Astrocyte of the hippocampus (primary cell): ENCODE measurements at places on chromosomes 16 and 17.

DNA sequence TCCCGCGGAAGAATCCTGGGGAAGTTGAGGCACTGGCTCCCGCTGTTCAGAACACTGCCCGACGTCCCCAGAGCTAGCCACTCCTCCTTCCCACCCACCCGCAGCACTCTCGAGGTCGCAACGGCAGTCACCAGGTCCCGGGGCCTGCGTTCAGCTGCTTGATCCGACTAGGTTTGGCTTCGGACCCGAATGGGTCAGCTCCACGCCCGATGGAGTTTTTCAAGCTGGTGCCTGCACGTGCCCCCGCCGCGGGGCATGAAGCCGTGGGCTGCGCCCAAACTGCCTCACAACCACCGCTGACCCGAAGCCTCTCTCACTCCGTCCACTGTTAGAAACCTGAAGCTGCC, 12.4 kb upstream of the ODF4 start:
- no peak for DNase-seq

DNA sequence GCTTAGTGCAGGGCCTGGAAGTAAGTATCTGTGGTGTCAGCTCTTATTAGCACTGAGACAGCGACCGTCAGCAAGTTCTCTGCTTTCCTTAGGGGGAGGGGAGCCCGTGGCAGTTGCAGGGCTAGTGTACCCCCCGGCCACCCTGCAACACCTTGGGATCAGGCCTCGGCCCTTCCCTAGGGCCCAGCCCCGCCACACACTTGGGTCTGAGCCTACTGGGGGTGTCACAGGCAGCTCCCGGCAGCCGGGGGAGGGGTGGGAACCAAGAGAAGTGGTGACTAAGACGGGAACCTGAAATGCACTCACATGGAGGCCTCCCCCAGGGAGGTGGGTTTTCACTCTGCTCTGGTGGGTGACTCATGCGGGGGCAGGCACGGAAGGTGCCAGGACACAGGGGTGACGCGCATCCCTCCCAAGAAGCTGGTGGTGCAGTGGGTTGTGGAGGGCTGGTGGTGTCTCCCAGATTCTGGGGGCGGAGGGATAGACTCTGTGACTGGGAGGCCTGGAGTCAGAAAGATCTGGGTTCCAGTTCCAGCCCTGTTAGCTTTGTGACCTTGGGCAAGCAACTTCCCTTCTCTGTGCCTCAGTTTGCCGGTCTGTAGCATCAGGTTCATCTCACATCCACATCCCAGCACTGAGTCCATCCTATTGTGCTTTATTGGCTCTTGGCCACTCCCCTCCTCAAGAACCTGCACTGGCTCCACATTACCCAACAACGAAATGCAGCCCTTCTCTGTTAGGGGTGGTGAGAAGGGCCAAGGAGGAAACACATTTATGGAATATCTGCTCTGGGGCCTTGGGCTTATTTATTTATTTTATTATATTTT, 44.5 kb downstream of the LAT start:
- peak; percentile 96 for DNase-seq

GRCh38 chr17:334974-335481, 17.6 kb downstream of the RPH3AL start:
- DNase-seq: no peak

GRCh38 chr16:68526143-68526781, 12.8 kb upstream of the ZFP90 start:
- no peak for DNase-seq

- no peak for DNase-seq
These were observed 79.0 kb downstream of the C16orf78 start for GRCh38 chr16:49452578-49452977.

DNA sequence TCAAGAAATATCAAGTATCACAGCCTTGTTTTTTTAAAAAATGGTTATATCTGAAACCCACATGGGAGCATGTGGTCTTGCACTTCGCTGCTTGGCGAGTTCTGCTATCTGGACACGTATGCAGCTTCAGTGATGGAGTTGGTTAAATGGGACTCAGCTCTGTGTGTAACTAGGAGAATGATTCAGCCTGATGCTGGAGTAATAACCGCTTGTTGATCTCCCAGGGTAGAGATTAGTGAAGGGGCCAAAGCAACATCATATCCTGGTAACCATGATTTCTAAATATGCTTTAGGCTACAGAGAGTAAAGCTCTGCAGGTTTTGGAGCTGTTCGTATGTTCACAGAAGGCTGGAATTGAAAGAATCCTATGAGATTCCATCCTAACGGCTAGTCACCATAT, 63.2 kb downstream of the IQCK start:
- DNase-seq: no peak

GRCh38 chr17:80918731-80919130, 72.9 kb upstream of the CHMP6 start:
- DNase-seq: no peak

DNA sequence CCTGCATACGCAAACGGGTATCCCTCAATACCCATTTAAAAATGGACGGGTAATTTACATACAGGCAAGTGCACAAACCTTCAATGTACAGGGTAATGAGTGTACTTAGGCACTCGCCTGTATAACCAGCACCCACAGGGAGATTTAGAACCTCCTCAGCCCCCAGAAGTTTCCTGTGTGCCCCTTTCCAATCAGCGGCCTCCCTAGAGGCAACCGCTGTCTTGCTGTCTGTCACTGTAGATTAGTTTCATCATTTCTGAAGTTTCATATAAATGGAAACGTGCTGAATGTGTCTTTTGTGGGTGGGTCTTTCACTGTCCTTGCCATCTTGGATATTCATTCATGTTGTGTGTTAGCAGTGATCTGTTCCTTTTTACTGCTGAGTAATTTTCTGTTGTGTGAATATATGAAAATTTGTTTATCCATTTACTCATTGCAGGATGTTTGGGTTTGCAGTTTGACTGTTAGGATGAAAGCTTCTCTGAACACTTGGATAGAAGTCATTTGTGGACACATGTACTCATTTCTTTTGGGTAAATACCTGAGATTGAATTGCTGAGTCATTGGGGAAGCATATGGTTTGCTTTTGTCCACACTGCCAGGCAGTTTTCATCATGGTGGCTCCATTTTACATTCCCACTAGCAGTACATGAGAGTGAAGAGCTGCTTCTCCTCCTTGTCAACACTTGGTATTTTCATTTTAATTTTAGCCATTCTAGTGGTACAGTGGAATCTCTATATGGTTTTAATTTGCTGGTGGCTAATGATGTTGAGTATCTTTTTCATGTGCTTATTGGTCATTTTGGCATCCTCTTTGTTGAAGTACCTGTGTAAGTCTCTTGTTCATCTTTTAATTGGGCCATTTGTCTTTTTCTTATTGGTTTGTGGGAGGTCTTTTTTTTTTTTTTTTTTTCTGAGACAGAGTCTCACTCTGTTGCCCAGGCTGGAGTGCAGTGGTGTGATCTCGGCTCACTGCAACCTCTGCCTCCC, 2.1 kb upstream of the ADCY7 start:
- DNase-seq: no peak

GRCh38 chr16:31201582-31202413, 762 bp downstream of the PYCARD start:
- peak; percentile 39 for DNase-seq

DNA sequence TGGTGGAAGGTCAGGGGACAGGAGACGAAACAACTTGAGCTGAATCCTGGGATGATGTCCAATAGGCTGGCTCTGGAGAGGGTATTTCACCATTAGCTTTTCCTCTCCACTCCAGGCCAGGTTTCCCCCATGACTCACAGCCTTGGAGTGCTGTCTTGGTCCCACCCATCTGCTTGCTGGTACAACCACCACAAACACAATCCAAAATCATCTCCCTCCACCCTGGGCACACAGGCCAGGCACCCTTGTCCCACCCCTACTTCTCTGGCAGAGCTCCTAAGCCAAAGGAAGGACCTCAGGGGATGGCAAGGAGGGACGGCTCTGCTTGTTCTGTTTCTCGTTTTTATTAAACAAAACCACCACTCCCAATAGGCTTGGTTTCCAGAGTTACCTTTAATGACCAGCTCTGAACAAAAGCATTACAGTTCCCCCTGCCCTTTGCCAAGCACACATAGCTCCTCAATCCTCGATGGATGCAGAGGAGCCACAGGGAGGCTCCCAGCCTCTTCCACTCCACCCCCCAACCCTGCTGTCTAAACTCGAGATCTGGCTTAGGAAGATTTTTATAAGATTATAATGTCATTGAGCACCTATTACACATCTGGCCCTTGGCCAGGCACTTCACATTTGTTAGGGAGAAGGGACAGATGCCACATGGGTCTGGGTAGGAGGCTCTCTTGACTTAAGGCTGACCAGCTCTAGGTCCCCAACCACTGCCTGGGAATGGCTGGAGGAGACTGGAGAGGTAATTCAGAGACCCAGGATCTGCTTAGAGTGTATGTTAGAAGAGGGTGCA, 13.3 kb downstream of the CAVIN1 start:
- peak; percentile 88 for DNase-seq

- no peak for DNase-seq
These were observed 12.2 kb upstream of the LPCAT2 start for GRCh38 chr16:55496509-55497145.

DNA sequence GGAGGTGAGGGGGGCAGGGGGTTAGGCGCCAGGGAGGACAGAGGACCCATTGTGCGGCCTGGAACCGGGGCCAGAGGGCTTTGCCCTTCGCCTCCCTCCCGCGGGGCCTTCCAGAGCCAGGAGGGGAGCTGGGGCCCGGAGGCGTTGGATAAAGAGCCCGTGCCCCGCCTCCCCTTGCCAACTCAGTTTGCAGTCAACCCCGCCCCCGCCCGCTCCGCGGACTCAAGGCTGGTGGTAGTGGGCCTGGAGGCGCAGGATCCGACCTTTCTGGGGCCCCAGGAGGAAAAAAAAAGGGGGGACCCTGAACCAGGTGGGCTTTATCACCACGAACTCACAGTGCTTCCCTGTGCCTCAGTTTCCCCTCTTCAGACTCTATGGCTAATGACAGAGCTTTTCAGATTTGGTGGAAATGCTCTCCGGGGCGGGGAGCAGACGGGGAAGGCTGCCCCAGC, 2.0 kb upstream of the SPHK1 start:
- peak; percentile 62 for DNase-seq

DNA sequence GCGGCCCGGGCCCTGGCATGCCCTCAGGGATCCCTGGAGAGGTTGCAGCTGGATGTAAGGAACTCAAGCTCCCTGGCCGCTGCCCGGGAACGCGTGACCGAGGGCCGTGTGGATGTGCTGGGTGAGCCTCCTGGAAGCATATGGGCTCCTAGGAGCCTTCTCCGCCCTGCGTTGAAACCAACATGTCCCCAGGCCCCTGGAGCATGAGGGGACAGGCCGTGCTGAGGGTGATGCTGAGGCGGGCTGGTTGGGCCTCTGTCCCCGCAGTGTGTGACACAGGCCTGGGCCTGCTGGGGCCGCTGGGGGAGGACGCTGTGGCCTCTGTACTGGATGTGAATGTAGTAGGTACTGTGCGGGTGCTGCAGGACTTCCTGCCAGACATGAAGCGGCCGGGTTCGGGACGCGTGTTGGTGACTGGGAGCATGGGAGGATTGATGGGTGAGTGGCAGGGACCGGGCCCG, 5.7 kb upstream of the HSD17B1 start:
- no peak for DNase-seq

GRCh38 chr16:87380881-87381280, 2.7 kb downstream of the FBXO31 start:
- DNase-seq: peak; percentile 39

DNA sequence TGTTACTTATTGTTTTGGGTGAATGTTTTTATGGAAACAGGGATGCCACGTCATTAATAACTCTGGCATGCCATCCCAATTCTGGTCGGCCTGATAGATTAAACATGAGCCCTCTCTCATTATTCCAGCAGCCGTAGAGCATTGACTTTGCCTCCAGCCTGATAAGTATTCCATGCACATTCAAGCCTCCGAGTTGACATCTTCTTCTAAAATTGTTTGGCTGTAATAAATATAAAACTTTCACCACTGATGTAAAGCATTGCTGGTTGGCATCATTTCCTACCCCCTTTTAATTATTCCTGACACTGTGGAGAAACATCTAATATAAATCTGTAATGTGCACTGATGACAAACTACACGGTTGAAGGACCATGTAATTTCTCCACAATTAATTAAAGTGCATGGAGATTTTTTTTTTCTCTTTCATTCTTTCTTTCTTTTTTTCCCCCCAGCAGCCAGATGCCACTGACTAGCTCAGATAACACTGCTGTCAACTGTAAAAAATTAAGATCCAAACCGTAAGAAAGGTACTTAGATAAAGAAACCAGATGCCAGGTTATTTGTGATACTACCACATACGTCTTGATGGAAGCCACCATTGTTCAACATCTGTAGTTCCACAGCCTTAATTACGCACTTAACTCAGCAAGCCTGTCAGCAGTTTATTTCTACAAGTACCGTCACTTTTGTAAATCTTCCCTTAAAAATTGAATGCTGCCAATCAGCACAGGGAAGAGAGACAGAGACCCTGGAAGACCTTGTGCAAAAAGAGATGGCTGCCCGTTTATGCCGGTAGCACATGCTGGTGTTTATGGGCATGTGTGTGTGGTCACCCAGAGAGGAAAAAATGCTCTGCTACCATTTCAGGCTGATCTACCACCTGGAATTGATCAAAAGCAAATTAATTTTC, 237.7 kb downstream of the IRX3 start:
- DNase-seq: no peak

GRCh38 chr17:14776791-14777190, 475.9 kb downstream of the HS3ST3B1 start:
- DNase-seq: peak; percentile 52

- no peak for DNase-seq
These were observed 34.7 kb upstream of the POLR3E start for GRCh38 chr16:22262460-22262859.

DNA sequence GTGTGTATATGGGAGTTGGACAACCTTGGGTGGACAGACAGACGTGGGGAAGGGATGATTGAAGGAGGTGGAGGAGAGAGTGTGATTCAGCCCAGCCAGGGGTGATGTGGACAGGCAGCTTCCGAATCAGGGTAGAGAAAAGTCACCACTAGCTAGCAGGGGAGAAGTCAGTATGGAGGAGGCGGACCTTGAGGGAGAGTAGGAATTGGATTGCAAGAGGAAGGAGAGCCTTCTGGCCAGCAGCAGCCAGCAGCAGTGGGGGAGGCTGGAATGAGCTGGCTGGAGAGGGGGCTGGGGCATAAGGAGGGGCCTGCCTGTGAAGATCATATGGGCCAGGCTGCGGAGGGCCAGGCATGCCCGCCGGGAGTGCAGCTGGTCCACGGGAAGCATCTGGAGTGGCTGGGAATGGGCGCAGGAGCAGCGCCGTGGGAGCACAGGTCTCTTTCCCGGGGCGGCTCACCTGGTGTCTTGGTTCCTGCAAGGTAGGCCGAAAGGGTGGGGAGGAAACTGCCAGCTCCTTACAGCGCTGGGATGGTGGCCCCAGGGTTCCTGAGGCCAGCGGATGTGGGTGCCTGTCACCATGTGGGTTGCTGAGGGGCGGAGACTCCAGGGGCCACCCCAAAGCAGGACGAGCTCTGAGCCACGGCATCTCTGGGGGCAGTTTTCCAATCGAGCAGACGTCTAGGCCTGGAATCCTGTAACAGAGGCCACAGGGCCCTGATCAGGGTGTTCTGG, 235.3 kb downstream of the SEC14L1 start:
- peak; percentile 61 for DNase-seq

- DNase-seq: no peak
These were observed 237.7 kb downstream of the SEC14L1 start for GRCh38 chr17:77378318-77379064.

DNA sequence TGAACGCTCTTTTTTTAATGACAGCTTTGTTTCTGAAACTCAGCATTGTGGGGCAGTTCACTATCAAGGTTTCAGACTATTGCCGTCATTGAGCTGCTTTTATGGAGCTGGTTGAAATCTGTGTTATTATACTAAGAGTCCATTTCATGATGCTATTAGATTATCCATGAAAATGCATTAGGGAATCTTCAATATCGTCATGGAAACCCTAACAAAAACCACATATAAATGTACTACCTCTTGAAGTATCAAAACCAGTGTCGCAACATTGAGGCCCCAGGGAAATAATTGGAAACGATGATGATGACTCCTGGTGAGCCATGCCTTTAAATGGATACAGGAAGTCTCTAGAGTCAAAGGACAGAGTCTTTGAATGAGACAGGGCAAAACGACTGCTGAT, 231.6 kb upstream of the CPHXL start:
- DNase-seq: no peak
